ENCODE measurements at places on chromosomes 3 and 15.
A peak's percentile ranks its signal among the peaks of the same experiment; 100 is the strongest.

- DNase-seq, result no peak
Observed at GRCh38 chr3:8619548-8619947, 25.1 kb downstream of the SSUH2 start.

DNA sequence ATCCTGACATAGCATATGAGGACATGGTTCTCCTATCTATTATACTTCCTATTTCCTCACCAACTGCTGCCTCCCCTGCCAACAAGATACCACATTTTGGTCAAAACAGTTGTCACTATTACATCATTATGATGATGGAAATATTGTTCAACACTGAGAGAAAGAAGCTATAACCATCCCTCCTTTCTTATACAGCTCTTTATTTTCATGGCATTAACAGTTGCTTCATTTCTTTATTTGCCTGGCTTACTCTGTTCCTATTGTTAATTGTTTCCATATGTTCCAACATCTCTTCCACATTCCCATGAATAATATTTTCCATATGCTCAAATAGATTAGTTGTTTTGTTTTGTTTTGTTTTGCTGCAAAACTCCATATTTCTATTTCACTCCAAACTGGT is 40.8 kb upstream of the FILIP1L start:
- DNase-seq, result no peak

DNA sequence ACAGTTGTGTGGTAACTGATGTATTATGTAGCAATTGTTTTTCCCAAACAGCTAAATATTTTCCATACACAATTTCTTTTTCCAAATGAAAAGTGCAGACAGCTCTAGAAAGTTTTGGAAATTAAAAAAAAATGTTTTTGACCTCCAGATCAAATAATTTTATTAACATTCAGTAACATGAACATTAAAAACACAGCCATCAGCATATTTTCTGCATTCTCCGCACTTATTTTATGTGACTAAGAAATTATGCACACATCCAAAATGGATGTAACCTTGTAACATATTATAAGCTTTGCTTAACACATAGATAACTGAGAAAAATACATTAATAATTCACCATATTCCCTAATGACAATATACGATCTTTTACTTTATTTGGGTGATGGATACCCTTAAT is 224.6 kb downstream of the VGLL3 start:
- DNase-seq, result no peak

DNA sequence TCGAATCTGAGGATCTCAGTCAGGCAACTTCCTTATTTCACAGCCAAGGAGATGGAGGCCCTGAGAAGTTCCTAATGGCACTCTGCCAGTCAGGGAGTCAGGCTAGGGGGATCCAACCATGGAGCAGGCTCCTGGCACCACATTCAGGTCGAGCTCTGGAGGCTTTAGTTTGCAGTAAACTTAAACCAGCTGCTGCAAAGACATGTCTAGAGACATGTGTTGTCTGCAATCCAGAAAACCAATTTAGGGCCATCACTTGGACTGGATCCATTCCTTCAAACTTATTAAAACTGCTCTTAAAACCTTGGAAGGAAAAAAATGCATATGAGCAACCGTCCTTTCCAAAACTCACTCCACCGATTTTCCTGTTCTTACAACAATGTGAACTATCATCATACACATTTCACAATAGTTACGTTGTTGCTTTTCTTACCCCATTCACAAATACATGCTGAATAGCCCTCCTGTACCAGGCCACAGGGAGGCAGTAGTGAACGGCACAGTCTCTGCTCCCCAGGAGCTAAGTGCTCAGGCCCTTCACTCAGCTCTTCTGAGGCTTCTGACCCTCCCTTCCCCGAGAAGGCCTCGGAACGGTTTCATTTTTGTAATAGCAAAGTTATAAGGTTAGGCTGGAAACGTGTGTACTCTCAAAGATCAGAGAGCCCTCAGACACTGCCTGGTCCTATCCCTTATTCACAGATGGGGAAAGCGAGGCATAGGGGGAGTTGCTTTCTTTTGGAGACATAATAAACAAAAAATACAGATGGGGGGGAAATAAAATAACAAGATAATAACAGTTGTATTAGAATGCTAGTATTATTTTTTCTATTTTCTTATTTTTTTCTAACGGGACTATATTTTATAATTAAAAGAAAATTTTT is 20.1 kb downstream of the RFT1 start:
- no peak for DNase-seq

GRCh38 chr15:52730594-52730993 is 51.4 kb upstream of the ATOSA start:
- DNase-seq, result no peak

GRCh38 chr15:85412956-85413854 is 32.8 kb downstream of the AKAP13 start:
- peak; percentile 48 for DNase-seq

DNA sequence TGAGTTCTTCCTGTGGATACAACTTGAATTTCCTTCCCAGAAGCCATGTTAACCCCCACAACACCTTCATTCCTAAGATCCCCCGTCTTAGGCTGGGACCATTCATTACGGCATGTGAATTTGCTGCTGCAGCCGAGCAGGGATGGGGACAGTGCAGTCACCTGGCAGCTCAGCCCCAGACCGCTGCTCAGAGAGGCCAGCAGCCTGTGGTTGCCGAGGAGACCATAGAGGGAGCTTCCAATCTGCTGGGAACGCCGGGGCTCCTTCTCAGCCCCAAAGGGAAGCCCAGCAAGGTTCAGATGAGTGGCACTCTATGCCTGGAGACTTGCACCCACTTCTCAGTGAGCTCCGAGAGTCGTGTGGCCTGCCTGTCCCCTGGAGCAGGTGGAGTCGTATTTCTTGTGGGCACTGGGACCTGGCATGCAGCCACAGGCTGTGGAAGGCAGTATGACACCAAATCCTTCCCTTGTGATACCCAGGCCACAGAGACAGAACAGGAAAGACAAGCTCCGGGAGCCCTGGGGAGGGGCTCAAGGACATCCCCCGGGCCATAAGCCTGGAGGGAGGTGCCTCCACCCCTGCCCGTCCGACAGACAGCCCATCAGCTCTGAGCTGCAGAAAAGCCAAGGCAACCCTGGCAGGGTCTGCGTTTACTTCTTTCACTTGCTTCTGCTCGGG is 167.3 kb downstream of the FAM43A start:
- DNase-seq, result no peak

DNA sequence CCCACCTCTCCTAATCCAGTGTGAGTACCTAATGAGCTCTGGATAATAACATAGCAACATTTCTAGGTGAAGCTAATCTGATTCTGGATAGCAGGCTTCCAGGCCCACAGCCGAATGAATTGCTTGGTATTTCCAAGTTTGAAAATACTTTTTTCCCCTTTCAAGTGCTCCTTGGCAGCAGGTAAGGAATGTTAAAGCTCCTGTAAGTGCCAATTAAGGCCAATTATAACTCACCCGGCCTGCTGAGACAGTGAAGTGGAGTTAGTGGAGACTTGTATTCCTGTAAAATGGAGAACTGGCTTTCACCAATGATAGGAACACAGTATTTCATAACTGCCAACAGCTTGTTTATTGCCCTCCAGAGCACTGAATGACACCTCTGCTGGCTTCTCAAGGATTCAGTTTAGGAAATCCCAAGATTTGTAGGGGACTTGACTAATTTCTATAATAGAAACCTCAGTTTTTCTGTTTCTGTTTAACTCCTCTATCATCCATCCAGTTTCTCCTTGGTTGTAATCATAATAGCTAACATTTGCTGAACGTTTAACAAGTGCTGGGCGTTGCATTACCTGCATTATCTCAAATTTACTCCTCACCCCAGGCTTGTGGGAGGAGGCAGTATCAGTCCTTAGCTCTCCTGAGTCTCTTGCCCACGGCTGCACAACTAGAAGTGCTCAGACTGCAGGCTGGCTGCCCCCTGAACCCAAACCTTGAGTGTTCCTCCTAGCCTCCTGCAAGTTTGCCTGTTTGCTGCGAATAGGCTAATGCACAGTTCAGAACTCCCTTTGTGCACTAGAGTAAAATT is 52.7 kb upstream of the SCAANT1 start:
- no peak for DNase-seq

DNA sequence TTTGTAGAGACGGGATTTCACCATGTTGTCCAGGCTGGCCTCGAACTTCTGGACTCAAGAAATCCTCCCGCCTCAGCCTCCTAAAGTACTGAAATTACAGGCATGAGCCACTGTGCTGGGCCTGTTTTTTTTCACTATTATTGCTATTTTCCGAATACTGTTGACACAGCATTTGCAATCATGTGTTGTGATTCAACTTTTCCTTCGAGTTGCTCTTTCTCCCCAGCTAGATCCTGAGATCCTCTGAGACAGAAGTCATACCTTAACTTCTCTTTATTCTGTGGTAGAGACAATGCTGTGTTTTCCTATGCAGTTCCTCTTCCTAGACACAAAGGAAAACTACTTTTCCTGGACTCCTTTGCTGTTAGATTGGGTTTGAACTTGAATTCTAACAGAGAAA is 46.4 kb upstream of the USP3 start:
- no peak for DNase-seq

GRCh38 chr3:124780761-124781475 is 50.7 kb downstream of the UMPS start:
- no peak for DNase-seq

DNA sequence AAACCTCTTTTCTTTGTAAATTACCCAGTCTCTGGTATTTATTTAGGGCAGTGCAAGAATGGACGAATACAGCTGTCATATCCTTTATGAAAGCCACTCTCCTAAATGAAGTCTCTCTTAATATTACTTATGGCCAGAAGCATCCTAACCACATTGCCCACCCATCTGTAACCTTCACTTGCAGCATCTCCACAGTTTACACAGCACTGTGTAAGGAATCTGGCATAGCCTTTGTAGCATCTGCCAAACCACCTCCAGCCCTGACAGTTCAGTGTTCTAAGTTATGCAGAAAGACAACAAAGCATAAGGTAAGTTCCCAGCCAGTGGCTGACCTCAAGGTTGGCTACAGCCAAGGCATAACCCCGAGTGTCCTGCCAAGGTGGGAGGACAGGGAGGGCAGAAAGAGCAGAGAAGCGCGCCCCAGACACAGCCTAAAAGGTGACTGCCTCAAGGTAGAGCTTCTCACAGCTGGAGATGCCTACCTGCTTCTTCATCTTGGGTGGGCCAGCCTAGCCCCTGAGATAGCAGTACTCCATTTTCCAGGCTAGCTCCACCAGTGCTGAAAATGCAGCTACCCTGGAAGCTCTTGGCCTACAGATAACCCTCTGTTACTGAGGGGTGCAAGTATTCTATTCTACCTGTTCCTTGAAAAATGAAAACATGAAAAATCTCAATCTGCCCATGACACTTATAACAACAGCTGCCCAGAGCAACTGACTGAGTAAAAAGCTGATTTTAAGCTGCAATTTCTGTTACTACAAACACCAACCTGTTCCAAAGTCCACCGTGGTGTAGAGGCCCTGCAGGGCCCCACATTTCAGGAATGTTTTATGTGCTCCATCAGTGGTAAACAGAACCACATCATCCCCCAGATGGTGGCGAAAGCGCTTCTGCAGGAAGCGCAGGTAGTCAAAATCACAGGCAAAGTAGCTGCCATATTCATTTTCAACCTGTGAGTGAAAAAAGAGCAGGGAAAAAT is 39.3 kb downstream of the GLB1 start:
- no peak for DNase-seq

GRCh38 chr3:132228923-132229322 is 88.3 kb upstream of the ACP3 start:
- DNase-seq, result no peak

GRCh38 chr15:54564166-54564565 is 585.9 kb downstream of the UNC13C start:
- DNase-seq, result no peak

DNA sequence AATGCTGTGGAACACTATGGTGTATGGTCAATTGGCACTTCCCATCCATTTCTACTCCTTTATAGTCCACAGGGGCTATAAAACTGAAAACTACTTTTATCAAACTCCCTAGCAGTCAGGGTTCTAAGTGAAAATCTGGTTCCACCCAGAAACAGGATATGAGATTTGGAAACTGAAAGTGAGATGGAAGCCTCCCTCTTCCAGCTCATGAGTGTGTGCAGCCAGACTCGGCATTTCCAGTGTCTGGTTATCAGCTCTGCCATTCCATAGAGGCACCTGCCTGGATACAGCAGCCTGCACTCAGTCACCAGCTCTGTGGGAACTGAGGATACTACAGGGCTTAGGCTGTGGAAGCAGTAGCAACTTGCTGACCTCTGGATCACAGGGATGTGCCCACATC is 14.7 kb upstream of the PLA2G4F start:
- DNase-seq, result no peak

DNA sequence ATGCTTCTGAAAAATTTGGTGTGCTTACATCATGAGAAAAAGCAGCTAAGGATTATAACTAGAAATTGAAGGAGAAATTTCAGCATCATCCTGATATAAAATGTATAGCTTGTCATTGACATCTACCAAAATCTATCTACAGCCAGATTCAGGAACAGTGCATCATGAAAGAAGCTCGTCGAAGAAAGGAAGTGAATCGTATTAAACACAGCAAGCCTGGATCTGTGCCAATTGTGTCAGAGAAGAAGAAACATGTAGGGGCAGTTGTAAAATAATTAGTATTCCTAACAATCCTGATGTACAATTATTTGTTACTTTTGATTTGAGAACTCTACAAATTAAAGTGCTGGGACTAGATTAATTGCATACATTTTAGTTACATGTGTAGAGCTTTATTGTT is 37.2 kb downstream of the AP4E1 start:
- no peak for DNase-seq

GRCh38 chr3:107268469-107268868 is 108.8 kb upstream of the CCDC54 start:
- DNase-seq, result no peak
